Esophagus squamous epithelium (tissue), 5 donors: ENCODE measurements at places on chromosomes 7 and 10.
A peak's percentile ranks its signal among the peaks of the same experiment; 100 is the strongest.

DNA sequence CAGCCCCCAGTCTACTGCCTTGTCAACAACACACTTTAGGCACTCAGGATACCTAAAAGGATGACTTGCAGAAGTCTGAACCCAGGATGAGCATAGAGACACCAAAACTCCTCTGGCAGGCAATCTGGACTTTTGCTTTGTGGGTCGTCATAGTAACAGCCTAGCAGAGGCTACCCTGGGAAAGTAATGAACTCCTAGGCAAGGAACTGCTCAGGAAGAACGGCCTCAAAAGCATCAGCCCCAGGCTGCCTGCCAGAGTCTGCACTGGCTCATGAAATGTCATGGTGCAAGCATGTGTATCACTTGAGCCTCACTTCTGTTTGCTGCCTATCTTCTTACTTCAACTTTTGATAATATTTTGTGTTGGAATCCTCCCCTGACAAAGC, 715.1 kb downstream of the GRID1 start:
- H3K4me3 ChIP-seq = no peak overlapping the region
- H3K4me1 ChIP-seq = no peaks in the 10 kb centered on the region
- H3K27ac ChIP-seq = no peak overlapping the region
- no peaks in the 10 kb centered on the region for H3K36me3 ChIP-seq
- no peak for DNase-seq

- no peak for DNase-seq
- no peak overlapping the region for H3K27ac ChIP-seq
- peaks cover 20% of the 10 kb centered on the region for H3K4me1 ChIP-seq
- no peak overlapping the region for H3K4me3 ChIP-seq
Observed at GRCh38 chr10:11713186-11713743, 28.9 kb upstream of the ECHDC3 start.

GRCh38 chr7:47498229-47499056, 83.5 kb downstream of the TNS3 start:
- H3K27ac ChIP-seq = no peak overlapping the region
- H3K27me3 ChIP-seq = no peaks in the 10 kb centered on the region
- no peak overlapping the region for H3K4me3 ChIP-seq

DNA sequence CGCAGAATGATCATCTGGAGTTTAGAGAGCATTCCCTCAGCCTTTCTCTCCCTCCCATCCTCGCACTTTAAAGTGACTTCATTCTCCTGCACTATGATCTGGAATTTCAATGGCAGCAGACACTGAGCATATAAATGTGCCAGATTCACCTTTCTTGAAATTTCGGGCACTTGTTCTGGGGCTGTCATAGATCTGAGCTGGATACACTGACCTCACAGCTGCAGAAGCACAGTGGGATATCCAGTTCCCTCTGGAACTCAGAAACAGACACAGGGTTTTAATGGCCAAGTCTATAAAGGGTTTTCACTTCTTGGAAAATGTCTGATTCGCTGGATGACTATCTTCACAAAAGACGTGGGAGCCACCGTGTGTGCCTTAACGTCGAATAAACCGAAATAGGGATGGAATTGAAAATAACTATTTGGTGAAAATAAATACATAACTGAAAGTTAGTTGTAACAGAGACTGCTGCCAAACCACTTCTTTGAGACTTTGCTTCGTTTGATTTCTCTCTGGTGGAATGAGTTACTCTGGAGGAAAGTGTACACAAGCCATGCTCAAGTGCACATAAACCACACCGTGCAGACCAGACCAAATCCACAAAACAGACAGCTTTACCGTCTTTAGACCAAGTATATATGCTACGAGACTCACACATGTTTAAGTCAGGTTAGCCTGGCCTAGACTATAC, 126.1 kb downstream of the SVIL start:
- no peaks in the 10 kb centered on the region for H3K36me3 ChIP-seq
- no peak for DNase-seq
- no peaks in the 10 kb centered on the region for H3K4me1 ChIP-seq
- no peak overlapping the region for H3K4me3 ChIP-seq
- no peaks in the 10 kb centered on the region for H3K27me3 ChIP-seq
- H3K27ac ChIP-seq = no peak overlapping the region

- DNase-seq = no peak
- H3K36me3 ChIP-seq = peaks cover 13% of the 10 kb centered on the region
- no peaks in the 10 kb centered on the region for H3K27me3 ChIP-seq
- no peak overlapping the region for H3K27ac ChIP-seq
- H3K4me1 ChIP-seq = peaks cover 56% of the 10 kb centered on the region
- H3K4me3 ChIP-seq = no peak overlapping the region
Observed at GRCh38 chr7:44066494-44067063, 1.2 kb upstream of the PGAM2 start.

- DNase-seq = no peak
- H3K27me3 ChIP-seq = no peaks in the 10 kb centered on the region
- H3K36me3 ChIP-seq = no peaks in the 10 kb centered on the region
- H3K27ac ChIP-seq = no peak overlapping the region
- H3K4me3 ChIP-seq = no peak overlapping the region
Observed at GRCh38 chr10:29269486-29269885, 19.4 kb upstream of the LYZL1 start.

DNA sequence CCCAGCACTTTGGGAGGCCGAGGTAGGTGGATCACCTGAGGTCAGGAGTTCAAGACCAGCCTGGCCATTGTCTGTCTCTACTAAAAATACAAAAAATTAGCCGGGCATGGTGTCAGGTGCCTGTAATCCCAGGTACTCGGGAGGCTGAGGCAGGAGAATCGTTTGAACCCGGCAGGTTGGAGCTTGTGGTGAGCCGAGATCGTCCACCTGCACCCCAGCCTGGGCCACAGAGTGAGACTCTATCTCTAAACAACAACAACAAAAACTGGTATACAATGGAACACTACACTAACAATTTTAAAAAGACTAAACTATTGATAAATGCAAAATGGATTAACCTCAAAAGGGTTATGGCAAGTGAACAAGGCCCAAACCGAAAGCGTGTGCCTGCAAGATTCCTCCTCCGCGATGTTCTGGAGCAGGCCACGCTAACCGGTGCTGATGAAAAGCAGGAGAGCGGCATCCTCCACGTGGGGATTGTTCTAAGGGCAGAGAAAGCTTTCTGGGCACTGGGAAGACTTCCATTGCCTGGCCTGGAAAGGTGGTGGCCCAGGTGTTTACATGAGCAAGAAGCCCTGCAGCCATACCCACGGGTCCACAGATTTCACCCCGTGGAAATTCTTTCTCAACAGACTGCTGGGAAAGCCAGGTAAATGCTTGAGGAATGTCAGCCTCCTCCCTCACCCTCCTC, 53.8 kb downstream of the PDGFA start:
- no peaks in the 10 kb centered on the region for H3K36me3 ChIP-seq
- H3K4me1 ChIP-seq = no peaks in the 10 kb centered on the region
- DNase-seq = no peak
- no peak overlapping the region for H3K27ac ChIP-seq
- H3K4me3 ChIP-seq = no peak overlapping the region

- no peaks in the 10 kb centered on the region for H3K36me3 ChIP-seq
- H3K4me3 ChIP-seq = no peak overlapping the region
- no peak overlapping the region for H3K27ac ChIP-seq
- no peak for DNase-seq
Observed at GRCh38 chr10:124755581-124755980, 11.4 kb upstream of the FAM53B start.

DNA sequence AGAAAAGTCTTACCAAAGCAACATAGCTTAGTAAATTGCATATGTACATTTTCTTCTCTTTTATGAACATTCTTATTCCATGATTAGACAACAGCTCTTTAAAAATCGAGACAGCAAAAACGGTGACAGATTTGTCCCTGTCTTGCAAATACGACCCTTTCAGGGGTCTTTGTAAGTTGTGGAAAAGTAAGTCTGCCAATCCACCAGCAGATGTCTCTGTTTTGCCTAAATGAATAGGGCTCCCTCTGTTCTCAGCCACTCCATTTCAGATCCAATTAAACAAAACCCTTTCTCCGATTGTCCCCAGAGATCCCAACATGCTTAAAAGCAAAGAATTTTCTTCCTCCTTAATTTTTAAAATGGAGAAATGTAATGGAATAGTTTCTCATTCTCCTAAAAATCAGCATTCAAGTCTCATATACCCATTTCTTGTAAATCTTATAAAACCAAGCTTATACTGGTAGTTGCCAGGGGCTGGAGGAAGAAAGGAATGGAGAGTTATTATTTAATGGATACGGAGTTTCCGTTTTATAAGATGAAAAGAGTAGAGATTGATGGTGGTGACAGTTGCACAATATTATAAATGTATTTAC, 61.0 kb upstream of the NFE2L3 start:
- H3K36me3 ChIP-seq = no peaks in the 10 kb centered on the region

GRCh38 chr10:103395754-103396066, 565 bp downstream of the ATP5MK start:
- no peaks in the 10 kb centered on the region for H3K27me3 ChIP-seq
- no peak for DNase-seq
- peak overlapping the region; percentile 92 for H3K27ac ChIP-seq

DNA sequence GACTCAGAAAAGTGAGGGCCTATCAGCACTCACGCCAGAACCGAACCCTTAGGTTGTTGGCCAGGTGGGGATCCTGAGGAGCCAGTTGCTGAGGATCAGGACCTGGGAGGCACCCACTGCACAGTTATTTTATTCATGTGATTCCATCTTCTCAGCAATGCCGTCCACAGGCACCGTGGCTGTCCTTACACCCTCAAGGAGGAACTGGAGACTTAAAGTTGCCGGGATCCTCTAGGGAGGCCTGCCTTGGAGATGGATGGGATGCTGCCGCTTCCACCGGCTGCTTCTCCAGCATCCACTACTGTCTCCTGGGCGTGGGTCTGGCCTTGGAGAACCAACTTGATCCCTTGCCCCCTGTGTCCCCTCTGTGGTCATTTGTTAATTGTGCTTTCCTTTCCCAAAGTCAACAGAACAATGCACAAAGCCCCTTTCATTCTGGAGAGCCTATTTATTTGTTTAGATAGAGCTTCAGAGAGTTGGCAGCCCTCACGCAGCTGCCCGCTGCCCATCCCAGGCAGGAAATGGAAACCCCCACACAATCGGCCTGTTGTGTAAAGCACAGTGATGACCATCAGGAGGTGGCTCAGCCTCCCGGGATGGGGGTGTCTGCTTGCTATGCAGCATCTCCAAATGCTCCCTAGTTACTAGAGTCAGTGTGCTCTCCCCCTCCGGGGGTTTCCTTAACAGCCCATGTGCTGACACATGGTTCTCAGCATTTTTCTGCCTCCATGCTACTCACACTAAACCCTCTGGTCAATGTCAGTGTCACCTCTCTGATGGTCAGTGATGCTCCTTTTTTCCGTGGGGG, 52.9 kb upstream of the IGFBP3 start:
- H3K27ac ChIP-seq = no peak overlapping the region
- H3K4me1 ChIP-seq = peaks cover 7% of the 10 kb centered on the region
- no peak for DNase-seq
- H3K36me3 ChIP-seq = no peaks in the 10 kb centered on the region
- H3K4me3 ChIP-seq = no peak overlapping the region

DNA sequence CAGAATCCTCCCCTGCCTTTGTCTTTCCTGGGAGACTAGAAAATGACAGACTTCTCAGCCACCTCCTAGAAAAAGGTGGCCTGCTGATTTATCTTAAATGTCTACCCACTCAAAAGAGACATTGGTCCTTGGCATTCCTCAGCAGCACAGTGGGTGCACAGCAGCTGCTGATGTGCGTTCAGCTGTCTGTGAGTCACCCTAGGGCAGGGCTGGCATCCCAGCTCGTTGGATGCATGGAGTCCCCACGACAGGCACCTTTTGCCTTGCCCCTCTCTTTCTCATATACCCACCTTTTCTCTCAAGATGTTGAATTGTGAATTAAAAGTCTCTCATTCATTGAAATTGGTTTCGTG, 113.0 kb downstream of the DOCK1 start:
- H3K4me3 ChIP-seq = no peak overlapping the region
- no peak for DNase-seq
- no peaks in the 10 kb centered on the region for H3K4me1 ChIP-seq
- H3K27me3 ChIP-seq = no peaks in the 10 kb centered on the region

DNA sequence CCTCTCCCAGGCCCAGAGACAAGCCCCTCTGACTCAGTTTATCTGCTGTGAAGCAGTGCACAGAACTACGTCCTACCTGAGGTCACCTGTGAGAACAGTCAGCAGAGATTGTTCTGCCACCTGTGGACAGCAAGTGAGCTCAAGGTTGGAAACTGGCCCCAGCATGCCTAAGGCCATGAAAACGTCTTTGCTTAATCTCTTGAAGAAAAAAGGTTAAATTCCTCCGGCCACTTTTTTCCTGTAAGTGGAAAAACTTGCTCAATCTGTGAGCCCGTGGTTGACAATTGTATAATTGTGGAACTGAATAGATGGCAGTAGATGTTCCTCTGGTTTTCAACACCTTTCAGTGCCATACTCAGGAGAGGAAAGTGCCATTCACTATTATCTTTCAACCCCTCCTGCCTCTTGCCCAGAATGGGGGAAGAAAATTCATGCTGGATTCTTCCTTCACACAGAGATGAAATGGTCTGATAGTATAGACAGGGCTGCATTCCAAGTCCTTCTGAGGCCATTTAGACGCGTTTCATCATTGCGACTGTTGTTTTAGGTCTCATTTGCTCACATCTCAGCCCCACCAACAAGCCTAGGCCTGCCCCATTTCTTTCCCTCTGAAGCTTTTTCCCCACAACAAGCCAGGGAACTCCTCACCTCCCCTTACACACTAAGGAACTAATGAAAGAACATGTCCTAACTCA, 292.9 kb downstream of the FZD1 start:
- H3K4me1 ChIP-seq = peaks cover 29% of the 10 kb centered on the region
- no peaks in the 10 kb centered on the region for H3K27me3 ChIP-seq
- DNase-seq = no peak
- H3K27ac ChIP-seq = no peak overlapping the region
- no peak overlapping the region for H3K4me3 ChIP-seq

DNA sequence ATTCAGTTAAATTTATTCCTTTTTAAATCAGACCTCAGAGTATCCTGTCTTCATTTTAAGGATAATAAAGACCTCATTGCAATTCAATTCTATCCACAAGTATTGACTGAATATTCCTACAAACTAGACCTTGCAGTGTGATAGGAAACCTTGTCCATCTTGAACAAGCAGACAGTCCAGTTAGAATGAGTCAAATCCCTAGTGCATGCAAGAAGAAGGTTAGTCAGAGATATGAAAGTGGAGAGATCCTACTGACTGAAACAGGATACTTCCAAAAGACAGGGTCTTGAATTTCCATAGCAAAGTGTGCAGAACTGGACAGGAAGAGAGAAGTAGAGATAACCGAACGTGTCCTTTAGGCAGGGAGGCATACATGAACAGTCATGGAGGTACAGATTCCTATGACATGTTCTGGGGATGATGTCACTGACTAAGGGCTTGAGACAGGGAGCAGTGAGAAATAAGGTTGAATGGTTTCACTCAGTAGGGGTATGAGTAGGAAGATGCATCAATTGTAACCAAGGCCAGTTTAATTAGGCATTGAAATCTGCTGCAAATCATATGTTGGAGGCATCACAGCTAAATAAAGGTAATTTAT, 45.2 kb downstream of the PPP1R3A start:
- H3K27me3 ChIP-seq = no peaks in the 10 kb centered on the region
- no peak for DNase-seq
- H3K4me1 ChIP-seq = no peaks in the 10 kb centered on the region
- no peaks in the 10 kb centered on the region for H3K36me3 ChIP-seq
- H3K4me3 ChIP-seq = no peak overlapping the region
